ENCODE measurements at places on chromosomes 4 and X.
A peak's percentile ranks its signal among the peaks of the same experiment; 100 is the strongest.

DNA sequence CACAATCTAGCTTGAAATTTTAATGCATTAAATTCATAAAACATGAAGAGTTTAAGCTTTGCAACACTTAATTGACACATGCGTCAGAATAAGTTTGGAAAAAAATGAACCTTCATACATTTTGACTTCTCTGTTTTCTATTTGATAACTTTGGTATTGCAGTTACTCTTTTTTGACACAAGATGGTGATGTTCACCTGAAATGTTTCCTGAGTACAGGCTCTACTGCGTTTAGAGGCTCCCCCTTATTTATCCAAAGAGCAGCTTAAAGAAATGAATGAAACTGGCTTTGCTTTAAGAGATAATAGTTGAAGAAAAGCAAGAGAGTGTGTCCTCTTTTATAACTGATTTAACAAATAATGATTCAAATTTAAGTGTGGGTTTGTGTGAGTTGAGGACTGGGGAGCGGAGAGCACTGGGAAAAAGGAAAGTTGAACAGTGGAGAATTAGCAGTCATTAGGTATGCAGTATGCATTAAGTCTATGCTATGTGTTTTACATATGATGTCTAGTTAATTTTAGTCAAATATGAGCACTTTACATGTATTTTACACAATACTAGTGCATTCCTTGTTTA lies 180.6 kb upstream of the NUDT6 start:
- DNase-seq = peak; percentile 70

DNA sequence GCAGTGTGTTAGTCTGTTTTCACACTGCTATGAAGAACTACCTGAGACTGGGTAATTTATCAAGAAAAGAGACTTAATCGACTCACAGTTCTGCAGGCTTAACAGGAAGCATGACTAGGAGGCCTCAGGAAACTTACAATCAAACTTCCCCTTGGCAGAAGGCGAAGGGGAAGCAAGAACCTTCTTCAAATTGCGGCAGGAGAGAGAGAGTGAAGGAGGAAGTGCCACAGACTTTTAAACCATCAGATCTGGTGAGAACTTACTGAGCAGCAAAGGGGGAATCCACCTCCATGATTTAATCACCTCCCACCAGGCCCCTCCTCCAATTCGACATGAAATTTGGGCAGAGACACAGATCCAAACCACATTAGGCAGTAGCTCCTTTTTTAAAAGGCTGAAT lies 59.2 kb upstream of the LEF1 start:
- DNase-seq = no peak

DNA sequence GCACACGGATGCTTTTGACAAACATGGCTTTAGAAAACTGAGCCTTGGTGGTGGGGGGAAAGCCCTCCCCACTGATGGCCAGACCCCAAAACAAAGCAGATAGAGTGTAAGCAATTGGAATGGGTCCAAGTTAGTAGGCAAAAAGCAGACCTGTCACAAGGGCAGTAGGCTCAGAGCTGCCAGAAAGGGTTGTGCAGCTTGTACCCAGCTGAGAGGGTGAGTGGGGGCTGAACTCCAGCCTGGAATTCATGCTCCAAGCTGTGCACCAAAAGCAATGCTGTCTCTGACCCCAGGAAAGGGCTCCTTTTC lies 101.1 kb upstream of the TEX13D start:
- DNase-seq = no peak

GRCh38 chrX:44871931-44872820 lies 812 bp upstream of the KDM6A start:
- peak; percentile 22 for DNase-seq

DNA sequence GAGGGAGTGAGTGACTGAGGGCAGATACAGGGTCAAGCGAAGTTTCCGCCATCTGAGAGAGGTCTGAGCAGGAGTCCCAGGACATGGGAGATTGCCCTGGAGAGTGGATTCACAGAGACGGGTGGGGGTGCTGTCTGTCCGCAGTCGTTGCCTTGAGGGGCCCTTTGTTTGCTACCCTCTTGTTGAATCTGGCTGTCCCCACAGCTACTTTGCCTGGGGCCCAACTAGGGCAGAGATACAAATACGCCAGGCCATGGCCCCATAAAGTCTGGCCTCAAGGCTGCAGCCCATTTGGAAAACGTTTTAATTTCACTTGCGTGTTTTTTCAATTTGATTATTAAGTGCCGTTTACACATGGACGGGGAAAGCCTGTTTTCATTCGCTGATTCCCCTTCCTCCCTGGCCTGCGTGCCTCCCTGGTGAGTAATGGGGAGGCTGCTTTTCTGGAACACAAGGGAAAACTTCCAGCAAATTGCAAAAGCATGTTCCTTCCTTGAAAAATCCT lies 134.4 kb downstream of the SMIM20 start:
- peak; percentile 95 for DNase-seq

GRCh38 chr4:3208826-3209225 lies 40.1 kb upstream of the MSANTD1 start:
- no peak for DNase-seq

- DNase-seq = no peak
Observed at GRCh38 chrX:81308086-81308829, 106.4 kb downstream of the SH3BGRL start.

GRCh38 chr4:8607603-8608481 lies 15.3 kb downstream of the CPZ start:
- DNase-seq = no peak

- DNase-seq = no peak
Observed at GRCh38 chr4:188396037-188396436, 256.8 kb downstream of the TRIML1 start.

GRCh38 chr4:76960014-76960413 lies 10.5 kb downstream of the SEPTIN11 start:
- DNase-seq = peak; percentile 41

GRCh38 chr4:169271692-169272007 lies 894 bp upstream of the SH3RF1 start:
- DNase-seq = no peak

DNA sequence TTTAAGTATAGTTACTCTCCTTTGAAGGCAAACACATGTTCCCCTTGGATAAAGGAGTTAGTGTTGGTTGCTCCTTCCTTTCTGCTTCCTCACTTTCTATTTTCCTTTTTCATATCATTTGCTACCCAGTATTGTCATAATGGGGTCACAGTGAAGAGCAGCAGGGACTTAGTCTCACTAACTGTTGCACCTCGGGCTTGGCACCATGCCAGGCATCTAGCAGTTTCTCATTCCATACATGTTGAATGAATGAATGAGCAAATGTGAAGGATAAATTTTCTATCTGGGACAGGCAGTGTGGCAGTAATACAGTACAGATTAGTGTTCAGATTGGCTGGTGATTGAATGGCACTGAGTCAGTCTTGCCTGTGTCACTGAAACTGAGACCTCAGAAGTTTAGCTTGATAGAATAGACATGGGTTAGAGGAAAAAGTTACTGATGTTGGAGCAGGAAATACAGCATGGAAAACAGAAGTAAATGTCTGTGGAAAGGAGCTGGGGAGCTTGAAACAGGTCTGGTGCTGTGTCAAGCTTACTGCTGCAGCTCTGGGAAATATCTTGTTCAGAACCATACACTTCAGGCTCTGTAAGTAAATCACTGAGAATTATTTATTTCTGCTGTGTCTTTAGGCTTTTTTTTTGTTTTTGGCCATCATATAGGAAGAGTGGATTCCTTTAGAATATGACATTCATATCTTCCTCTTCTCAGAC lies 55.8 kb upstream of the PITX2 start:
- DNase-seq = no peak

DNA sequence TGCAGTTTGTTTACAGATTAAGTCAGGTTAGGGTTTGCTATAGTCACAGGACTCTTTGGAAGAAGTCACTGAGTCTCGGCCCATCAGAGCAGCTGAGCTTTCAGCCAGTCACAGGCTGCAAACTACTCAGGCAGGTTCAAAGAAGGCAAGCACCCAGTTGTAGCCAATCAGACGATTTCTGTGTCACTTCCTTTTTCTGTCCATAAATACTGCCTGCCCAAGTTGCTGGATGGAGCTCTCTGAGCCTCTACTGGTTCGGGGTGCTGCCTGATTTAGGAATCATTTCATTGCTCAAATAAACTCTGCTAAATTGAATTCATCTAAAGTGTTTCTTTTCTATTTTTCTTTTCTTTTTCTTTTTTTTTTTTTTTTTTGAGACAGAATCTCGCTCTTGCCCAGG lies 7.3 kb upstream of the SH3BP2 start:
- no peak for DNase-seq

- DNase-seq = no peak
Observed at GRCh38 chrX:9500584-9500983, 35.7 kb downstream of the TBL1X start.

- DNase-seq = no peak
Observed at GRCh38 chrX:66042307-66043077, 2.6 kb upstream of the VSIG4 start.

GRCh38 chrX:134480061-134480460 lies 20.1 kb downstream of the HPRT1 start:
- DNase-seq = peak; percentile 65

GRCh38 chr4:38166082-38166481 lies 205.9 kb downstream of the PTTG2 start:
- no peak for DNase-seq

DNA sequence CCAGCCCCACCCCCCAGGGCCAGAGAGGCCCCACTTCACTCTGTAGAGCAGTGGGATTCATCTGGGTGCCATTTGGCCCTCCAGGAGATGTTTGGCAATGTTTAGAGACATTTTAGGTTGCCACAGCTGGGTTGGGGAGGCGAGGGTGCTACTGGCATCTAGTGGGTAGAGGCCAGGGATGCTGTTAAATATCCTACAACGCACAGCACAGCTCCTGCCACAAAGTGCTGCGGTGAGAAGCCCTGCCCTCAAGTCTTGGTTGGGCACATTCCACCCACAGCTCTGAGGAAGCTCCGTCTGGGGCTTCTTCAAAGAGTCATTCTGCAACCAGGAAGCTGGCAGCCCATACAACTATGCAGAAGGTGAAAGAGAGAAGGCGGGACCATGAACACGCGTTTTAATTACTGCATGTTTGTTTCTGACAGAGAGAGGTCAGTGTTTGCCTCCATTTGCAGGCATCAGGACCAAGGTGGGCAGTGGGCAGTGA lies 48.1 kb upstream of the FAM9C start:
- DNase-seq = no peak

DNA sequence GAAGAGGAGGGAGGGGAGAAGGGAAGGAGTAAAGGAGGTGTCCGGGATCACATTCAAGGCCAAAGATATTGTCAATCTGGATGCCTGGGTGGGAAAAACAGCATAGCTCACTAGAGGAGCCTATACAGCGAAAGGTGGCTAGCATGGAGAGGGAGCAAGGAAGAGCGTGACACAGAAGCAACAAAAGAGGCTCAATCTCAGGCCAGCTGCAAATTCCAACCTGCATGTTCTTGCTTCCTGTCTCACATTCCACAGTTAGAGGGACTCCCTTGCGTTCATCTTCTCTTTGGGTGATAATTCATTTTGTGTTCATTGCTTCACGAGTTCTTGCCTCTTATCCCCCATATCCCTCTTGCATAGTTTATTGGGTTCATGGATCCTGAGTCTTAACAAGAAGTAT lies 3.0 kb upstream of the CLNK start:
- DNase-seq = no peak

DNA sequence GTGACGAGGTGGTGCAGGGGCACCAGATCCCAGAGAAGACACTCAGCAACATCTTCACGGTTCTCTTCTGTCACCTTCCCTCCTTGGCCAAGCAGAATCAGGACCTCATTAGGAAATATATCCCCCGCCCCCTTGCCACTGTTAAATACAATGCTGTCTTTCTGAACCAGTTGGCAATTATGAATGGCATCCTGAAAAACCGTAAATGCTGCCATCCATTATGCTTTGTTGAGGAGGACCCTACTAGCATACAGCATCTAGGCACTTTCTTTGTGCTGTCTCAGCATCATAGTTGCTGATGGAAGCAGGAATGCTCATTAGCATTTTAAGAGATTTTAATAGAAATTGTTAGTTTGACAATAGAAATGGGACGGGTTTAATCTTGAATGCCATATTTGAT lies 138.5 kb downstream of the DCLK2 start:
- no peak for DNase-seq

DNA sequence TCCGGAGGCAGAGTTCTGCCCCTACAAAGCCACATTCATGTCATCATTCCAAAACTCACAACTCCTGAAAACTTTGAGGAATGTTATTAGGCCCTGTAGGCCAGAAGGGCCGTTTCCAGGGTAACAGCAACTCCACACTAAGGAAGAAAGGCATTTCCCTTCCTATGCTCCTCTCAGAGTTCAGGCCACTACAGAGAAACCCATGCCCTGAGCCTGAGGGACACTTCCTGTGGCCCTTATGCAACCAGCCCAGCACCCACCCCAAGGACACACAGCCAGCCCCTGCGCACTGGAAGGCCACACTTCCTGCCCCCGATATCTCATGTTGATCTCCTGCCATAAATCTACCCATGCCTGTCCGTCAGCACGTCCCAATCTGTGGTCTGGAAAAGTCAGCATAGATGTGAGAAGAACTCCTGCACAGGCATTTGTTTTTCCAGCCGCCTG lies 289.3 kb downstream of the BCOR start:
- DNase-seq = peak; percentile 70

DNA sequence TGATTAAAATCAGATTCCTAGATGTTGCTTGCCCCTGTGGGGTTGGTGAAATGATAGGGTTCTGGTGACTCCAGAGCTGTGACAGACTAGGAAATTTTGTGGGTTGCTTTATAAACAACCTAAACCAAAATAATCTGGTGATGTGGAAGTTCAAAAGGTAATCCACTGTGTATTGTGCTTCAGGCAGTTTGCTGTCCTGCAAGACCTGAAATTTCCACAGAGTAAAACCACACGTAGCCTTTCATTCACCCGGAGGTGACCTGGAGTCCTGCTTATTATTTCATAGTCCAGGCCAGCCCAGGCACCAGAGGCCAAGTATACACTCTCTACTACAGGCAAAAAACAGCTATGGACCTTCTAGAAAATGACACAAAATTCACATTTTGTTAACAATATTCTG lies 114.6 kb upstream of the CBR4 start:
- no peak for DNase-seq

- peak; percentile 96 for DNase-seq
Observed at GRCh38 chrX:44400588-44400987, 57.1 kb upstream of the EFHC2 start.

GRCh38 chrX:20989361-20989760 lies 384.9 kb upstream of the CNKSR2 start:
- DNase-seq = peak; percentile 12

GRCh38 chr4:87461281-87461700 lies 38.9 kb downstream of the NUDT9 start:
- DNase-seq = peak; percentile 1

GRCh38 chrX:57211906-57212305 lies 74.6 kb upstream of the FAAH2 start:
- DNase-seq = no peak
